Smooth muscle cell of the pulmonary artery (primary cell): ENCODE measurements at places on chromosomes 7 and 10. TPM values are rescaled to one million over a fixed set of nuclear protein-coding genes. Genes with fewer than 3 reads are reported as not detected.

GNG11 gene
- total RNA-seq: 8.5 and 28.0 TPM in 2 replicates

TRIM4 gene
- total RNA-seq: 24.9 and 25.7 TPM in 2 replicates

NPS gene
- not detected in 2 replicates for total RNA-seq

TLL2 gene
- total RNA-seq: 0.13 and 0.23 TPM in 2 replicates

PDZD7 gene
- 2.8 and 5.5 TPM in 2 replicates for total RNA-seq

ANKRD61 gene
- total RNA-seq: 0.13 TPM in 1 of 2 replicates, not detected in the other

C10orf143 gene
- 0.13 and 0.30 TPM in 2 replicates for total RNA-seq

SPOCK2 gene
- total RNA-seq: 0.26 and 0.69 TPM in 2 replicates

GUSB gene
- total RNA-seq: 26.1 and 26.6 TPM in 2 replicates

GNAI1 gene
- 25.0 and 52.2 TPM in 2 replicates for total RNA-seq

PIK3CG gene
- 0.03 and 0.07 TPM in 2 replicates for total RNA-seq

PRDX3 gene
- total RNA-seq: 181 and 187 TPM in 2 replicates

CCL24 gene
- total RNA-seq: not detected in 2 replicates

ZNF800 gene
- 11.3 and 11.8 TPM in 2 replicates for total RNA-seq

NEURL1 gene
- total RNA-seq: under 0.01 and 0.63 TPM in 2 replicates

DNAH11 gene
- 0.92 and 2.5 TPM in 2 replicates for total RNA-seq

TET1 gene
- 1.8 and 5.2 TPM in 2 replicates for total RNA-seq

CAV1 gene
- total RNA-seq: 405 and 784 TPM in 2 replicates

SAMD9 gene
- total RNA-seq: 11.8 and 17.5 TPM in 2 replicates

HECW1 gene
- 0.26 and 0.33 TPM in 2 replicates for total RNA-seq

CYTH3 gene
- total RNA-seq: 42.6 and 63.0 TPM in 2 replicates

NAMPT gene
- total RNA-seq: 92.0 and 252 TPM in 2 replicates

MAGI2 gene
- 9.8 and 14.9 TPM in 2 replicates for total RNA-seq

ACTL6B gene
- not detected in 2 replicates for total RNA-seq

NODAL gene
- not detected in 2 replicates for total RNA-seq

GPR15LG gene
- not detected in 2 replicates for total RNA-seq

FAM180A gene
- total RNA-seq: 51.3 and 119 TPM in 2 replicates

MINDY4 gene
- total RNA-seq: 5.7 and 7.9 TPM in 2 replicates

HMX3 gene
- not detected in 2 replicates for total RNA-seq

PRPS1L1 gene
- not detected in 2 replicates for total RNA-seq

PIP gene
- total RNA-seq: not detected in 2 replicates
